ENCODE measurements at places on chromosomes 7 and 10.
A peak's percentile ranks its signal among the peaks of the same experiment; 100 is the strongest.

DNA sequence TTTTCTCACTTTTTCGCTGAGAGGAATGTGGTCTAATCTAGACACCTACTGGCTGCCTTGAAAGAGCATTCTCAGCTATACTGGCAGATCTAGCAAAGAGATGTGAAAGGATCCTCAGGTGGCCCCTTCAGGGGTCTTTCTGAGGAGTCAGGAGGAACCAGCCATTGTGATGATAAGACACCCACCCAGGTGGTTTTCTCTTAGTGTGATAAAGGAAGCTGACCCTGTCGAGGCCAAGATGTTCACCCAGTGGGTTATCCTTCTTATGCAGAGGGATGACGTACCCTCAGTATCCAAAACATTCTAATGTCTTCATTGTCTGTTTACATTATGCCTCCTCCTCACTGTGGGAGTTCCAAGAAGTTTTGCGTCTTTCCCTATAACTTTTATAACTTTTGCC, 98.3 kb upstream of the LRGUK start:
- no peak for DNase-seq

DNA sequence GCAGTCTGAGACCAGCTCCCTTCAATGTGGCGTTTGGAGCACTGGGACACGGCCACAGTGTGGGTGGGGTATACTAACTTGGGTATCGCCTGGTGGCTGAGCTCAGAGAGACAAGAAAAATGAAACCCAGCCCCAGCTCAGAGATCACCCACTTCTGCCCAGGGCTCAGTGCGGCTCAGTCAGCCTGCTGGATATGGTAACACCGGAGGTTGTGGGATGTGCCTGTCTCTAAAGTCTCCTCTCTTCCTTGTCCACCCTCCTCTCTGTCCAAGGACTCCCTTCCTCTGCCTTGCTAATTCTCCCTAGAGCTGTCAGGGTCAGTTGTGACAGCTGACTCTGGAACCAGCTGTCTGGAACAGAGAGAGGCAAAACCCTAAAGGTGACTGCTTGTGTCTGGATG, 149.1 kb downstream of the PTPN20 start:
- DNase-seq, result no peak

DNA sequence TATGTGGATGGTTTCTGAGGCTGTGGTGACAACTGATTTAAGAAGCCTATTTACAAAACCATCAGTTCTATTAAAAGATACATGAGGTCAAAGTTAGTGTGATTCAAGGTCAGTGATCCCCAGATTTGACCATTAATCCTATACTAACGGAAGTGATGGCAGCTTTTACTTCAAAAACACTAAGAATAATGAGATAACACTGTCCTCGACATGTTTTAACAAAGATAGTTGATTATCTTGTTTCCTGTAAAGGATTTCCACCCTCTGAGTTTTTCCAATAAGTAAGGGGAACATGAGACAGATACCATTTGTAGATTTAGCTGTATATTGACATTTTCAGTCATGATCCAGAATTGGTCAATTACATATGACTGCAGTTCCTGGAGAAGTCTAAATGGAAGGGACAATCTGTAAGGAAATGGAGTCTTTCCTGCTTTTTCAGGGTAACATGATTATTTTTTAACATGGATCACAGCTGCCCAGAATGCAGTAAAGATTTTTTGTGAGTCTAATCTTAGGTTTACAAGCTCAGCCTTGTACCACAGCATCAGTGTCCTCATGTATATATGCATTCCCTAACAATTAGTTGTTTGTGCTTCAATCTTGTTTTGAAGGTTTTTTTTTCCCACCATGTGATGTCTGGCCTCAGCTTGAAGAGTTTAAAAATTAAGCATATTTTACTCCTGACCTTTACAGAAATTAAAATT, 188.0 kb downstream of the PPP1R9A start:
- no peak for DNase-seq

- no peak for DNase-seq
Observed at GRCh38 chr7:8094164-8095140, 125.9 kb downstream of the GLCCI1 start.

GRCh38 chr10:110872984-110873923, 1.5 kb downstream of the PDCD4 start:
- DNase-seq, result no peak

GRCh38 chr7:157602156-157602555, 265.4 kb downstream of the DNAJB6 start:
- DNase-seq, result no peak

DNA sequence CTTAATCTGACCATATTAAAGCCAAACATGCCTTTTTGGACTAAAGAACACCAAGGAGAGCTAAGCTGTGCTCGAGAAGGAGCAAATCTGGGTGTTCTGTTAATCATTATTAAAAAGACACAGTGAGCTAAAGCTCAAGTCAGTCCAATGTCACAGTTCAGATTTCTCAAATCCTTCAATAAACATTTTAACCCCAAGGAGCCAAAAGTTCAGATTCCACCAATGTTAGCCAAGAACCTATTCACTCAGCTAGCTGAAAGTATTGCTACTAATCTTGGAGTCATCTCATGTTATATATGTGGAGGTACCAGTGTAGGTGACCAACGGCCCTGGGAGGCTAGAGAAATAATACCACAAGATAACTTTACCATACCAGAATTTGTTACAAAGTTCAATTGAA, 14.5 kb upstream of the ZNF33B start:
- DNase-seq, result no peak

DNA sequence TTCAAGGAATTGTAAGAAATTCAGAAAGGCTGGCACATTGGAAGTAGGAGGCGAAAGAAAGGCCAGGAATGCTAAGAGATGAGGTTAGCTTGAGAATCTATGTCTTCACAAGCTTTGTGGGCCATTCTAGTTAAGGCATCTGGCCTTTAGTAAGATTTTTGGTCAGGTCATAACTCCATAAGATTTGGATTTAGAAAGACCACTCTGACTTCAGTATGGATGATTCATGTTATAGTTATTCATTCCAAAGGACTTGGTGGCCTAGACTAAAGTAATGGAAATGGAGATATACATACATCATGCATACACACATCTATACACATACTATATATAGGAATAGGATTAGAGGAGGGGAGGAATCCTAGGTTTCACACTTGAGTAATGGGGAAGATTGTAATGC, 77.5 kb downstream of the SEPTIN7 start:
- no peak for DNase-seq

- DNase-seq, result no peak
Observed at GRCh38 chr10:119518936-119519335, 23.6 kb downstream of the RGS10 start.

- DNase-seq, result no peak
Observed at GRCh38 chr10:24744946-24745345, 21.3 kb upstream of the ARHGAP21 start.

DNA sequence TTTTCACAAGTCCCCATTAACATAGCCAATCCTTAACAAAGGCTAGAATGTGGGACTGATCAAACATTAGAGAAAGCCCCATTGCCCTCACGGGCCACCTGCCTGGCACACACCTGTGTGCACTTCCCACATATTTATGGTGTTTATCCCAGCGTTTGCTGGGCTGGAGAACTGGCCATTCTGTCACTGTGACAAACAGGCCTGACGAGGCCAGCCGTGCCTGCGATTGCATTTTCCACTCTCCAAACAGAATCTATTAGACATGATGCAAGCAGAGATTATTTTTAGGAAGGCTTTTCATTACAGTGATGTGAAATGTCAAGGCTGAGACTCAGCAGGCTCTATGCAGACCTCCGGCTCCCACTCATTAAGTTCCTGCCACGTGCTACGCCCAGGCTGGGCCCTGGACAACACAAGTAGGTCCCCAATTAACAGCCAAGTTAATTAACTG, 20.4 kb downstream of the PTPRN2 start:
- no peak for DNase-seq

- DNase-seq, result no peak
Observed at GRCh38 chr7:79548727-79549126, 95.3 kb upstream of the MAGI2 start.

DNA sequence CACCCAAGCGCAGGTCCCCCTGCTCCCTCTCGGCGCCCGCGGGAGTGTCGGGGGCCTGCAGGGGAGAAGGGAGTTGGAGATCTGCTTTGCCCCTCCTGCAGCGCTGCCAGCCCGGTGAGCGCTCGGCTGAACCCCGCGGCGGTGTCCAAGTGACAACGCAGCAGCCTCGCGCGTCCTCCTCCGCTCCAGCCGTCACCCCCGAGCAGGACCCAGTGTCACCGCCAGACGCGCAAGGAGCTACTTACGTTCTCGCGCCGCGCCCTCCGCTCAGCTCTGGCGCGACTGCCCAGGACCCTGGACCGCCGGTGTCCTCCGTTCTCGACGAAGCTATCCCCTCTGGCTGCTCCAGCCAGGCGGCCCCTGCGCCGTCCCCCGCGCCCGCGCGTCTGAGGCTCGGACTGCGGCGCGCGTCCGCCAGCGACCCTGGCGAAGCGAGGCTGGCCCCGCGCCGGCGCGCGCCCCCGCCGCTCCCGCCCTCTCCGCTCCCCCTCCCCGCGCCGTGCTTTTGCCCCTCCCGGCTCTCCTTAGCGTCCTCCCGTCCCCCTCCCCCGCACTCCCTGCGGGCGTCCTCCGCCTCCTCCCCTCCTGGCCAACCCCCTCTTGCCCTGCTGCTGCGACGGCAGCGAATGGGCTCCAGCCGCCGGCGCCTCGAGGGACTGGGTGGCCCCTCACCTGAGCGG, at the start of gene NRCAM:
NRCAM (minus strand) TSS at position 439 of the 680 bp plus-strand sequence. CDS start 216,372 bp downstream, outside the sequence.
- DNase-seq, result peak; percentile 74

DNA sequence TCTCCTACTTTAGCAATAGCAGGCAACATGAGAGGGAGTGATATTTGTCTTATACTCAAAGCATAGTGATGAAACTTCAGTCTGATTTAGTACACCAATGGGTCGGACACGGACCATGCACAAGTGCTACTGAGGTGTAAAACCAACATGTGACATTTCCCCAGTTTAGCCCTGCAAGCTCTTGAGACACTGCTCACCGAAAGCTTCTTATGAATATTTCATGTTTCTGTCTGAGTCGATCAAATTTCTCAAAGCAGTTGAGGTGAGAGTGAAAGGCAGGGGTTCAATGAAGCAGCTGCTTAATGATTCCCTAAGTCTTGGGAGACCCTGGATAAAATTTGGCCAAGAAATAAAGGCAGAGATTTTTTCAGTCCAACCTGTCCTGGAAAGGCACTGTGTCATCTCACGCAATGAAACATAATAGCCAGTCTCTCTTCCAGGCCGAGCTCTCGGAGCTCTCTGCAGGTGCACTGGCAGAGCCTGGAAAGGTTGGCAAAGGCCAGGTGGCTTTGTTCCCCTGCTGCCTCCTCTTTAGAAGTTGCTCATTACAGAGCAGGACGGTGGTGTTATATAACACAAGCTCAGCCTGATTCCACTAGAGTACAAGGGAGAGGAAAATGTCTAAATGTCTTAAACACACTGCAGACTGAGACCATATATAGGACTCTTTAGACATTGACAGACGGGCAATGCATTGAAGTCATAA, 33.9 kb upstream of the XPNPEP1 start:
- DNase-seq, result no peak

- no peak for DNase-seq
Observed at GRCh38 chr7:66553001-66553400, 75.7 kb upstream of the KCTD7 start.

GRCh38 chr10:116287906-116288501, 15.0 kb upstream of the GFRA1 start:
- DNase-seq, result no peak

DNA sequence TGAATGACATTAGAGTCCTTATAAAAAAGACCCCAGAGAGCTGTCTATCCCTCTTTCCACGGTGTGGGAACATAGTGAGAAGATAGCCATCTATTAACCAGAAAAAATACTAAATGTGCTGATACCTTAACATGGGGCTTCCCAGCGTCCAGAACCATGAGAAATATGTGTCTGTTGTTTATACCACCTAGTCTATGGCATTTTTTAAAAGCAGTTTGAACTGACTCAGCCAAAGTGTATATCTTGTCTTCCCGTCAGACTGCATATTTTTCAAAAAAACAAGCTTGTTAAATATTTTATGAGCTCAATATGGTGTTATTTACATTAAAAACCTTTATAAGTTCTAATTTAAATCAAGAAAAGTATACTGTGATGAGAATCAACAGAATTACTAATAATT, 255.3 kb downstream of the HGF start:
- no peak for DNase-seq

DNA sequence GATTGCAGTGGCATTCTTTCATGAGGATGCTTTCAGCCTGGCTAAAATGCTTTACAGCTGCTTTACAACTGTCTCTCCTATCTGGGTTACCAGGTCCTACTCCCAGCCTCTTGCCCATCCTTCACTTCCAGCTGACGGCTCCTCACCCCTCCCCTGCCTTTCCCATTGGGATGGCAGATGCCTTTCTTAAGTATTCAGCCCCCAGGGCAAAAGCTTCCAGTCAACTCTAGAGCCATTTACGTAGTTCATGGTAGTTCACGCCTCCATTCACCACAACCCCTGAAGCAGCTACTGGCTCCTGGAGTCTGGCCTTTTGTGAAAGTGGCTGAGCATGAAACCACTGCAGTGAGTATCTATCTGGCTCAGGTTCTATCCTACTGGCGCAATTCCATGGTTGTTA, 17.2 kb upstream of the BMPER start:
- no peak for DNase-seq

GRCh38 chr7:50480797-50481196, 30.6 kb upstream of the FIGNL1 start:
- no peak for DNase-seq

- DNase-seq, result no peak
Observed at GRCh38 chr10:22624287-22624738, 90.1 kb downstream of the PIP4K2A start.

DNA sequence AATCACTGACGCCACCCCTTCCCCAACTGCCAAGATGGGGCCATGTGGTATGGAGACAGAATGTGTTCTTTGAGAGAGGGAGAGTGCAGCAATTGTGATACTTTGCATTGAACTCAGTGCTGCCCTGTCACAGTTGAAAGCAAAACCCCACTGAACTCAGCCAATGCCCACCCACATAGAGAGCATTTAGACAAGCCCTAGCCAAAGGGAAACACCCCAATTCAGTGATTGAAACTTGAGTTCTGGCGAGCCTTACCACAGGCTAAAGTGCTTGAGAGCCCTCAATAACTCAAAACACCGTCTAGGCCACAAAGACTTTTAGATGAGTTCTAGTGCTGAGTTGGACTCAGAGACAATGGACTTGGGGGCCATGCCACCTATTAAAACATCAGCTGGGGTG, 751.9 kb upstream of the POT1 start:
- DNase-seq, result no peak

GRCh38 chr7:17289074-17289645, 9.3 kb upstream of the AHR start:
- no peak for DNase-seq

- no peak for DNase-seq
Observed at GRCh38 chr7:106795877-106796231, 69.2 kb upstream of the PIK3CG start.

DNA sequence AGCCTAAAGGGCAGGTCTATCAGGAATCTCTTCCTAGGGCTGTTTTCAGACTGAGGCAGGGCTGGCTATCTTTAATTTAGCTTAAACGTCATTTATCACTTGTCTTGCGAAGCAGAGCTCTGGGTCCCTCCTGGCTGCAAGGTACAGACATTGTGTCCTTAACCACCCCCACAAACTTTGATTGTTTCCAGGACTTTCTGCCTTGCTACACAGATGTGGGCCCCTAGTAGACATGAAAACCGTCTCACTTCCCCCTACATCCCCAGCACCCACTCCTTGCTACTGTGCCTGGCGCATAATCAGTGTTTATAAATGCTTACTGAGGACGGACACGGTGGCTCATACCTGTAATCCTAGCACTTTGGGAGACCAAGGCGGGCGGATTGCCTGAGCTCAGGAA, 54.5 kb downstream of the PIP4K2A start:
- DNase-seq, result no peak

Measured in stimulated activated naive CD8-positive, alpha-beta T cell treated with anti-CD3 and anti-CD28 coated beads, Interleukin-15, amount 100 ng/mL, for 72 hours (primary cell).